ENCODE measurements at places on chromosomes 2 and 18.

DNA sequence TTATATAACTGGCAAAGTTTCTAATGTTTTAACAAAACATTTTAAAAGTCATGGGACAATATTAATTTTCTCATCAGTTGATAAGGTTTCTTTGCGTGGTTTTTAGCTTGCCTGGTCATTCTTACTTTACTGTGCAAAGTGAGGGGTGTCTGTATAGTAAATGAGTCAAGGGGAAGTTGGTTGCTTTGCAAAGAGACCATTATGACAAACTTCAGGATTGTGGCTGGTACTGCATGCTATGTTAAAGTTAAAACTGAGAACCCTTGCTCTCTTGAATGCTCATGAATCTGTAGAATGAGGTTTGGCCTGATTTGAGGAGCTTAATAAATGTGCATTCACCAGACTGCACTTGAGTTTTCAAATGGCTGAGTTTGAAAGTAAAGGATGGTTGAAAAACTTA is 47.0 kb downstream of the COL4A4 start:
- peak; percentile 5 for DNase-seq

GRCh38 chr2:27977731-27978312 is 87.3 kb downstream of the BABAM2 start:
- peak; percentile 96 for DNase-seq

DNA sequence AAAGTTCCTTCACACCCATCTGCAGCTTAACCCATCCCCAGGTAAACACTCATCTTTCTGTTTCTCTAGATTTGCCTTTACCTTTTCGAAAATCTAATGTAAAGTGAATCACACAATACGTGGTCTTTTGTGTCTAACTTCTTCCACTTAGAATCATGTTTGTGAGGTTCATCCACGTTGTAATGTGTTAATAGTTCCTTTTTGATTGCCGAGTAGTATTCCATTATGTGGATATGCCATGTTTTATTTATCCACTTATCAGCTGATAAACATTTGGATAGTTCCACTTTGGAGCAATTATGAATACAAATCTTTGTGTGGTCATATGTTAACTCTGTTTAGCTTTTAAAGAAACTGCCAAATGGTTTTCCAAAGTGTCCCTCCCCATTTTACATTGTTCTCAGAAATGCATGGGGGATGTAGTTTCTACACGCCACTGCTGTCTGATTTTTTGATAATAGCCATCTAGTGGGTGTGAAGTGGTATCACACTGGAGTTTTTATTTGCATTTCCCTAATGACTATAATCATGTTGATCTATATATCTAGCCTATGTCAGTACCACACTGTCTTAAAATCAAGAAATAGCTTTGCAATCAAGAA is 22.3 kb downstream of the PECR start:
- peak; percentile 32 for DNase-seq

DNA sequence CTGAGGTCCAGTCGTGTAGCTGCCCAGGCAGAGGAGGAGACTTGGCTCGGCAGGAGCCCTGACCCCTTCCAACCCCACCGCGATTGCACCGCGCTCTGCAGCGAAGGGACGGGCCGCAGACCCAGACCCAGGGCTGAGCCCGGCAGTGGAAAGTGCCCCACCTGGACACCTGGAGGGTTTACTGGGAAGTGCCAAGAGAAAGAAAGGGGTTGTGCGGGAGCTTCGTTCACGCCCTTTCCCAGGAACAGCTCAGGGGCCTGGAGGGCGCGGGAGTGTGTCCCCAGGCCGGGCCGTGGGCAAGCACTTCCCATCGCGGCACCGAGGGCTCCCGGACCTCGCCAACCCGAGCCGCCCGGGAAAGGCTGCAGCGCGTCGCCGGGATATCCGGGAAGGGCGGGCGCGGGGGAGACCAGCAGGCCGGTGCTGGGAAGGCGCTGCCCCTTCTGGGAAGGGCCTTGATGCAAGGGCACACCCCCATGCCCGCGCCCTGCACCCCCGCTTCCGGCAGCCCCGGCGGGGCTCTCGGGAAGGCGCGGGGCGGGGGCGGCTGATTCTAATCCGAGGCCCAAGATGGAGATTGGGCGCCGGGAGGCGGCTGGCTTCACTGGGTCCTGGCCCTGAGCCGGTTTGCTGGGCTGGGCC is 36.1 kb upstream of the MRPL33 start:
- DNase-seq, result peak; percentile 31

DNA sequence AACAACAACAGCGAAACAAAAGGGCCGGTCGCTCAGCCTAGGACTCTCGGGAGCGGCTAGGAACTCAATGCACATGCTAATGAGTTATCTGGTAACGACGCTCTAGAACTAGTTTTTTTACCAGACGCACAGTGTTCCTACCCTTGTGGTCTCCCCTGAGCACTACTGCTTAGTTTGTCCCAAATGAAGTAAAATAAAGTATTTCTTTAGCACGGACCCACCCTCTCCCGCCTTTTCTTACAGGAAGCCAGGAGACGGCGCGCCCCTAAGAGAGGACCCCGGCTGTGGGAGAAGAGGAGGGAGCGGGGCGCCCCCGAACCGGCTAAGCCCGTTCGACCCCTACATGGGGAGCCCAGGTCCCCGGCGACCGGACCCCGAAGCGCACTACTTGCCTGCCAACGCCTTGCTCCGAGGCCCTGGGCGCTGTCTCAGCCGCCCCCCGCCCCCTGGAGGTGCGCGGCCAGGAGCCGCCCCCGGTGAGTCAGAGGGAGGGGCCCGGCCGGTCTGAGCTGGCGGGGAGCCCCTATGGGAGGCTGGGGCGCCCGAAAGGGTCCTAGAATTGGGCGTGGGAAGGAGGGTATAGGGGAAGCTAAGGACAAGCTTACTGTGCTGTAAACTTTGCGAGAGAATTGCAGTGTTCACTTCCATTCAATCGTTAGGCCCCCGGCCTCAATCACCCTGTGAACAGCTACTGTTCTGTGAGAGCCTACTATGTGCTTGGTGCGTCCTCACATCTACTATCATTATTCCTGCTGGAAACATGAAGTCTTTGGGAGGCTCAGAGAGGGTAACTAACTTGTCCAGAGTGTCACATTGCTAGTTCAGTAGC is 3.6 kb upstream of the CAPG start:
- DNase-seq, result peak; percentile 76

GRCh38 chr2:99660616-99661406 is 171.0 kb upstream of the REV1 start:
- no peak for DNase-seq

DNA sequence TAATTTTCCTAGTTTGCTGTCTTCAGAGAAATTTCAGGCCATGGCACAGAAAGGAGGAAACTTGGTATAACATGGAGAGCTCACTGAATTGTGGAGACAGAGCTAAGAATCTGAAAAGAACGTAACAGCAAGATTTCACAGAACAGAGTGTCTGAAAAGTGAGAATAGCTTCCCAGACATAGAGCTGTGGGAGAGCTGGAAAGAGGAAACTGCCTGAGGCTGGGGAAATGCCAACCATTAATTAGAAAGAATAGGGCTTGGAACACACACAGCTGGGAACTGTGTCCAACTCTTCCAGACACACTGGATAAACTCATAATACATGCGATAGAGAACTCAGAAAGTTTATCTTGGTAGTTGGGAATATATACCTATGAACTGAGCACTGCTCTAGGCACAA is 51.6 kb upstream of the KYNU start:
- DNase-seq, result peak; percentile 28

DNA sequence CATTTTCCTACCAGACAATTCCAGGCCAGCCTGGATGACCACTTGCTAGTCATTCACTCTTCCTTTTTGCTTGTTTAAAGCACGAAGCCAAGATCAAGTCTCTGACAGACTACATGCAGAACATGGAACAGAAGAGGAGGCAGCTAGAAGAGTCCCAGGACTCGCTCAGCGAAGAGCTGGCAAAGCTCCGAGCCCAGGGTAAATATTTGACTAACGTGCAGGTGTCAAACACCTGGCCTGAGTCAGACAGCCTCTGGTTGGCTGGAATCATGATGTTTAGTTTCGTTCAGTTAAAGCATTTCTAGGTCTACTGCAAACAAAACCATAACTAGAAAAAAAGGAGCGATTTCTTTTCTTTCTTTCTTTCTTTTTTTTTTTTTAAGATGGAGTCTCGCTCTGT is 44.2 kb upstream of the LYPD6B start:
- no peak for DNase-seq

GRCh38 chr2:32452338-32453064 is 95.7 kb downstream of the BIRC6 start:
- no peak for DNase-seq

- DNase-seq, result no peak
Observed at GRCh38 chr2:240775905-240776304, 44.1 kb downstream of the KIF1A start.

DNA sequence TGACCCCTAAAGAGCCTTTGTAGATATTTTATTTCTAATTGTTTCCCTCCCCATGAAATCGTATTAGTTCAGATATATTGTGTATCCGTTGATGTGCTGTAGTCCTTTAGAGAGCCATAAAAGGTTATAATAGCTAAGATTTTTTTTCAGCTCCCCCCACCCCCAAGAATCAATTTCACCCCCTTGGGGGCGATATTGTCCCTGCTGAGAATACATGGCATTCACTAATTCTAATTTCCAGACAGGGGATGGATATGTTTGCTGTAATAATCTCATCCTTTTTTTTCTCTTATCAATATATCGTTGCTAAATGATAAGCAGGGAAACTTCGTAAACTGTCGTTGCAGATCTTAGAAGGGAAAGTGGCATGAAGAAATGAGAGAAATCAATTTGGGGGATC is 530.7 kb downstream of the TMEM182 start:
- DNase-seq, result no peak

GRCh38 chr2:234130777-234131181 is 80.3 kb downstream of the SPP2 start:
- no peak for DNase-seq

DNA sequence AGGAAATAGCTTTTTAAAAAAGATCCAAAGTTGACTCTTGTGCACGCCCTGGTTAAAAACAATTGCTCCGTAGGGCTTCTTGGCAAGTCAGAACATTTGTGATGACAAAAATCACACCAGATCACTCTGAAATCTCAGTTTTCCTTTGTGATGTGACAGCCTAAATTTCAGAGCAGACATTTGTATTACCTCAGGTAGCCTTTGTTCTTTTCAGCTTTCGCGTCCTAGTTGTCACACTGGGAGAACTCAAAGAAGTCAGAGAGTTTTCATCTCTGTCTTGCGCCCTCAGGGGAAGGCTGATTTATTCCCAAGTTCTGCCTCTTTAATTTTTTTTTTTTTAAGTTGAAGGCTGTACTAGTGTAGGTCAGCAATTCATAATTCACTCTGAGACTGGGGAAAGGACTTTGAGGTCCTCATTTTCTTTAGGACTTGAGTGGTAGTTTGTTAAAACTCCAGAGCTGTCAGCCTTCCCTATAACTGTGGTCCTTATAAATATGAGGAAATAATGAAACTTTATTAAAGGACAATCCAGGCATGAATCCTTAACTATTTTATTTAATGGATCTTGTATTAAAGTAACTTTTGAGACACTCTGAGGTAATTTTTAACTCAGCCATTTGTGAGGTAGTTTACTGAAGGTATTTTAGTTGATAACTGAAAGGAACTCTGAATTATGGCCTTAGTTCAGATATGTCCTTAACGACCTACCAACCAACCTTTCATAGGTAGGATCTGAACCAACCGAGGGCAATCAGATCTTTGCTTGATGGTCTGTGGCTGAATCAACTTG is 525.1 kb upstream of the FAM98A start:
- DNase-seq, result no peak

DNA sequence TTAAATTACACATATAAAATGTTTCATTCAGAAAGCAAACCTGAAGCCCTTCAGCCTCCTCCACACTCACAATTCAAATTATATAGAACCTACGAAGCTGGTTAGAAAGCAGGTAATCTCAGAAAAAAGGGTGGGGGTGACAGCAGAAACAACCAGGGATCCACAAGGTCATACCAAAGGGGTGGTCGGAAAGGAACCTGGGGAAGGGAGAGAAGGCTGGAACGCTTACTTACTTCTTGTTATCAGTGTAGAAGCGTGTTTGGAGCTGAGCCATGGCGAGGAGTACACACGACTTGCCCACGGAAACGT is 316 bp downstream of the WDR12 start:
- no peak for DNase-seq

DNA sequence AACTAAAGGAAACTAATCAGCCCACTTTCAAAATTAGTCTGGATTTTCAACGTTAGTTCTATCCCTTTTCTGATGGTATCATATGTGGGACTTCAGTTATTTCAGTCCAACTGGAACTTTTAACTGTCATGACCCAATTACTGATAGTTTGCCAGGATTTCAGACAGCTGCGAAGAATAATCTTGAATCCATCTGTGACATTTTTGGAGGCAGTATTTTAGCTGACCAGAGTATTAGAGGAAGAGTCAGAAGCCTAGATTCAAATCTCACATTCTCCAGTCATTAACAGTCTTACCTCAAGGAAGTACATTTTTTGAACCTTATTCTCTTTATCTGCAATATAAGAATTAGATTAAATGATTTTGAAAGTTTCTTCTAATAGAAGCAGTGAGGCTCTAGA is 81.3 kb downstream of the PTRHD1 start:
- no peak for DNase-seq

DNA sequence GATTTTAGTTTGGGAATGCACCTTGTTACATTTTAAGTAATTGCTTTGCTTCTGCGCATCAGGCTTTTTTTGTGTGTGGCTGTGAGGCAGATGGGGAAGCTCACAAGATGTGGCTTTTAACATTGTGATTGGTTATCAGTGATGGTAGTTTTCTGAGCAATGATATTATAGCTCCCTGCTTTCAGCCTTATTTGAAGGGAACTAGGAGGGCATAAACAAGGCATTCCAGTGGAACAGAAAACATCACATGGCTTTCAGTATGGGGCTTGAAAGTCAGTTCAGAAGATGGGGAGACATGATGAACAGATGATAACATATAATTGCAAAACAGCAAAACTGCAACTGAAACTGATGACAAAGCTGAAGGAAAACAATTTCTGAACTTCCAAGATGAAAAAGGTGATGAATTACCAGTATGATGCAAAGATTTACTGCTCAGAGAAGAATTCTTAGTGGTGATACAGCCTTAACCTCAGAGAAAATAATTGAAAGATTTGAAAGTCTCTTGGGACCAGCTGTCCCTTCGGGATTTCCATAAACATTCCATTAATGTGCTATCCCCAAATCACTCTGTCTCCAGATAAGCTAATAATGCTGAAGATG is 439.7 kb downstream of the RND3 start:
- DNase-seq, result no peak

GRCh38 chr18:62812242-62812641 is 96.9 kb downstream of the PHLPP1 start:
- DNase-seq, result peak; percentile 8

DNA sequence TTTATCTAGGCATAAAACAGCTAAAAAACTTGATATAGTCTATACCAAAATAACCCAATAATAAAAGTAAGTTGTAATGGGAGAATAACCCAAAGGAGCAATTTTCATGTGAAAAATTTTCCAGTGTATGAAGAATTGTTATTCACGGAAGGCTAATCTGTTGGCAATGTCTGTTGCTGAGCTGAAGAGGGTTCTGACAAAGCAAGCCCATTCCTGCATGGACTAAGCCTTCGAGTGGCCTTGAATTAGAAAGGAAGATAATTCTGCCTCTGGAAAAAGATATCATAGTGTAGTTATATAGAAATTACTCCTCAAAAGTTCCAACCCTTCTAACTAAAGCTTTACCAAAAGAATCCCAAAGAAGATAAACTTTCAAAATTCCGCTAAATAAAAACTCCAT is 101.5 kb downstream of the MAP2 start:
- DNase-seq, result no peak

GRCh38 chr2:182541268-182541667 is 114.4 kb upstream of the PDE1A start:
- DNase-seq, result no peak

GRCh38 chr2:138453815-138454214 is 47.8 kb upstream of the SPOPL start:
- no peak for DNase-seq

All from ELR (cell line).